Progenitor cell of endocrine pancreas (in vitro differentiated cells): ENCODE measurements at places on chromosomes 5 and 9.
A peak's percentile ranks its signal among the peaks of the same experiment; 100 is the strongest.

- no peak for DNase-seq
Measured at GRCh38 chr5:164184158-164184557, 678.7 kb downstream of the MAT2B start.

- DNase-seq: no peak
Measured at GRCh38 chr5:78362220-78362619, 1.8 kb downstream of the SCAMP1 start.

DNA sequence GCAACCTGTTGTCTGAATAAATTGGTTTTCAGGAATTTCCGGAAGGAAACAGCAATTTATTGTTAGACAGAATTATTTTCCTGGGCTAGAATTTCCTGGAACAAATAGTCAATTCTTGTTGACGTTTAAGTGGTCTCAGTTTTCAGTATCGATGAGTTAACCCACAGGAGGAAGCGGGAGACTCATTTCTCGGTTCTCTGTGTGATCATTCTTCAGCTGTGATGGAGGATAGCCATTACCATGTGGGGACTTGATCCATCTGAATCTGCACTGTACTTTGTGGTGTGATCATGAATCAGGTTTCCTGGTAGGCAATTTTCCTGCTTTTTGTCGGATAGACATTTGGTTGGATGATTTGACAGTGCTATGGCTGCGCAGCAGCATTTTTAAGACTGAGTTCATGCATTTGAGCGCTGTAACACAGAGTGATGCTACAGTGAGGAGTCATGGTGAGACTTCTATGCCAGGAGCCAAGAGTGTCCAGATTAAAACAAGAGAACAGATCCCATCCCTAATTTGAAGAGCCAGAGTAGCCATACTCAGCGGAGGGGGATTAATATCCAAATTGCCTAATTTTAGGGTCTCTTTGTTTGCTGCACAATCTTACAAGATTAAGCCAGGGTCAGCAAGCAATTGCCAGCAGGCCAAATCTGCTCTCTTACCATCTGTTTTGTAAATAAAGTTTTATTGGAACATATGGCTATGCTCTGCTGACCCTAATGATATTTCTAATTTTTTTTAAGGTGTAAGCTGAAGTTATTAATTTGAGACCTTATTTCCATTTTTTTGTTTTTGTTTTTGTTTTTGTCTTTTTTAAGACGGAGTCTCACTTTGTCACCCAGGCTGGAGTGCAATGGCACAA lies 355.9 kb downstream of the RAB3C start:
- no peak for DNase-seq

- no peak for DNase-seq
Measured at GRCh38 chr9:104350541-104350940, 153.5 kb upstream of the OR13F1 start.

DNA sequence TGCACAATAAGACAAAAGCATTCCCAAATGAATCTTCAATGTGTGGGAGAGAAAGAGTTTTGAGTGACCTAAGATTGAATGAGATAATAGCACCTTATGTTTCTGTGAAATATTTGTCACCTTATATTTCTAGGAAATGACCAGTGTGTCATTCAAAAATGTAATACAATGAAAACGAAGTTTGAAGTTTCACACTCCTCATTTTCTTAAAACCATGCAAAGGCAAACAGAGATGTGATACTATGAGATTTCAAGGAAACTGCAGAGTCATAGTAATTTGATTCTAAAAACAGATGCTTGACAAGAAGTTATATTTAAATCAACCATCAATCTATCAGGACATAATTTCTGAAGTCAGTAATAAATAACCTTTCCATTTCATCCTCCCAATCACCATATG lies 13.6 kb upstream of the ABCA1 start:
- no peak for DNase-seq

DNA sequence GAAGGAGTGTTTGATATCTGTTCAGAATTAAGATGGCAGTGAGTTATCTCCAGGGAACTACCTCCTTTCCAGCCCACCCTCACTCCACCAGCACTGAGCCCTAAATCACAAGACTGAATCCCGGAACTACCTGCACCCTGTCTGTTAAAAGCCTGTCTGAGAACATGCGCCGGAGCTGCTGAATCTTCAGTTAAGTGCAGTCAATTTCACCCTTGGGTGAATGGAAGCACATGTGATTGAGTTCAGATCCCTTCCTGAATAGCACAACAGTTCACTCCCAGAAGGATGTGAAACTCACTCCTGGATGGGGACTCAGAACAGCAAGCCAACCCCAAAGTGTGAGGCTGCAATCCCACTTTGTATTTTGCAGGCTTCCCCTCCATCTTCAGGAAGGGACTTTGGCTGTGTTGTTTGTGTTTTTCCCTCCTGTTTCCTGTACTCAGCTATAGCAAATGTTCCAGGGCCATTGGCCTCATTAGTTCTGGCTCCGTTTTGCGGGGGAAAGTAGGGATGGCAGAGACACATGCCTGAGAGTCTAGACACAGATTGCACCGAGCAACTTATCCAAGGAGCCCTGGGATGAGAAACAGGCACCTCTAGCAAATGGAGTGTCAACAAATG lies 43.4 kb downstream of the DPYSL3 start:
- DNase-seq: no peak

DNA sequence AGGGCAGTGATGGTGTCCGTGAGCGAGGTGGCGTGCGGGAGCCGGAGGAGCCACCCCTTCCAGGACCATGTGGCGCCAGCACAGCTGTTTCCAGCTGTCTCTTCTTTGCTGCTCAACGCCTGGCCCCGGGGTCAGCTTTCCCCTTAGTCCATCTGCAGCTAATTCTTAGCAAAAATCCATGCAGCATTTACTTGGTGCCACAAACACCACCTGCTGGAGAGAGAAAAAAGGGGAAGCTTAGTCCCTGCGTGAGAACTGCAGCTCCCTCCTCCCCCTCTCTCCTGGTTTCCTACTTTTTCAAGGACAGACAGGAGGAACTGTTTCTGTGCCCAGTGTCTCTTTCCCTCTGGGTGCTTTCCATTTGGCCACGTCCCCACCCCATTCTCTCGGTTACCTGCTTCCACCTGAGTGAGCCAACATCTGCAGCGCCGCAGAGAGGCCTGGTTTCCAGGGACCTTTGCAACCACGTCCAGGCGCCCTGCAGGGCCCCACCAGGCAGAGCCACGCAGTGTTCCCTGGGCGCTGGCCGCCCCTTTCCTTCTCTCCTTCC lies 3.4 kb downstream of the SLC6A19 start:
- DNase-seq: no peak

- DNase-seq: no peak
Measured at GRCh38 chr9:134887686-134888602, 7.3 kb downstream of the FCN2 start.

DNA sequence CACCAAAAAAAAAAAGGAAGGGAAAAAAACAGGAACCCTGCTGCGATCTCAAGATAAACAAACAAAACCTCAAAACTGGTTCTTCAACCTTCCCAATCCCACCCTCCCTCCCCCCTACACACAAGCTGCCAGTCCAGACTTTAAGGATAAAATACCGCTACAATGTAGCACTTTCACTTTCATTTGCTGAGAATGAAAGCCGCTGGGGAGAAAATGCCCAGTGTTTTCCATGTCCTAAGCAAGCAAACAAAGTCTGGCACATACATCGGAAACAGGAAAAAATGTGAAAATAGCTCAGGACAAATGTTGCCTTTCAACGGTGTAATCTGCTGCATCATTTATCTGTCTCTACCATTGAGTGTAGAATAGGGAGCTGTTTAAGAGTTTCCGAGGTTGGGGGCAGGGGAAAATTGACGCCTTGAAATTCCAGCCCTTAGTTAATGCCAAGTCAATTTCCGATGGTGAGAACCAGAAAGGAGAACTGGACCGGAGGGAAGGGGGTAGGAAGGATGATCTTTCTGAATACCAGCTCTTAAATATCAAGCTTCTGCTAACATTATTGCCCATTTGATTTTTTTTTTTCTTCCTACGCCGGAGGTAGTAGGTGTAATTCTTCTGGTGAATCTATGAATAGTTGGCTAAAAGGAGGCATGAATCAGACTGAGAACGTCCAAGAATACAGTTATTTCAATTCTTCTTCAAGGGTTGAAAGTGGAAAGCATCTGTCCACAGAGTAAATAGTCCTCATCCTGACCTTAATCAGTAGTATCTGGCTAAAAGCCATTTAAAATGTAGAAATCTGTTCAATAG lies 1.2 kb upstream of the ADAMTS6 start:
- DNase-seq: no peak

- DNase-seq: no peak
Measured at GRCh38 chr9:123356851-123357742, 1.1 kb downstream of the CRB2 start.

GRCh38 chr9:86355814-86356213 lies 1.6 kb upstream of the TUT7 start:
- no peak for DNase-seq

DNA sequence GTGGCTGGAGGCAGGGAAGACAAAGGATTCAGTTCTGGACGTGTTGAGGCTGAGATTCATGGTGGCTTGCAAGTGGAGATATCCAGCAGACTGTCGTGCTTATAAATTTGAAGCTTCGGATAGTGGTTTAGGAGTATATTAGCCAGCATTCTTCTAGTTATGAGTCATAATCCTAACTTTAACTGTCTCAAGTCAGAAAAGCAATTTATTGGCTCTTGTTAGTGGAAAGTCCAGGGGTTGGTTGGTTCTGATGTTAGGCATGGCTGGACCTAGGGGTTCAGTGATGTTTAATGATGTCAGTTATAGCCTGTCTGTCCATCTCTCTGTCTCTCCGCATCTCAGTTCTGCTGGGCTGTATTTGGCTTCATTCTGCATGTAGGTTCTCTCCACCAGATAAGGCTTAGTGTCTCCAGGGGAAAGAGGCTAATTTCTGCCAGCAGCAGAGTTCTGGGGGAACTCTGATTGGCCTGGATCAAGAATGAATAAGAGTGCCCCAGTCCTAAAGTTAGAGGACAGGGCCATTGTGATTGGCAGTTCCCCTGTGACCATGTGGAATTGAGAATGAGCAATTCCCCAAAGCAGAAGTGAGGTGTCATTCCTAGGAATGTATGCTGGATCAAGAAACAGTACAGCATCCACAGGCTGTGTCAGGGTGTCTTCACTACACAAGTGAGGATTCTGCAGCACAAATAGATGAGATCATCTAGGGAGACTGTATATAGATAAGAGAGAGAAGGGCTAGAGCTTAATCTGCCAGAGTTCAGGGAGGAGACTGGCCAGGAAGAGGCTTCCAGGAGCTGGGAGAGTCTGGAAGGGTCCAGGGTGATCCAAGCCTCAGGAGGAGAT lies 72.9 kb upstream of the SHB start:
- no peak for DNase-seq

GRCh38 chr5:111961862-111962261 lies 204.9 kb upstream of the NREP start:
- DNase-seq: no peak

DNA sequence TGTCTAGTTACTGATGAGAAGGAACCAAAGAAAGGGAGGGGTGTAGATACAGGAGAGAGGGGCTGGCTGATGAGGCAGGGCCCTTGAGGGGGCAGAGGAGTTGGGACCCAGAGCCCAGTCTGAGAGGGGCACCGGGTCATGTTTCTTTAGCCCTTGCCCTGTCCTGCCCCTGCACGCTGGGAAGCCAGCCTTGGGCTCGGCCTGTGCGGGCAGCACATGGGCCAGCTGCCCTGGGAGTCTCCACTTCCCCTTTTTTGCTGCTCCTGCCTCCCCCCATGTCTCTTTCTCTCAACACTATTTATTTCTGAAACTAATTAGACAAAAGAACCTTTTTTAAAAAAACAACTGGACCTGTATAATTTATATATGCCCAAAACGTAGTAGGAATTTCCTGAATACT lies 20.5 kb downstream of the MVB12B start:
- no peak for DNase-seq

DNA sequence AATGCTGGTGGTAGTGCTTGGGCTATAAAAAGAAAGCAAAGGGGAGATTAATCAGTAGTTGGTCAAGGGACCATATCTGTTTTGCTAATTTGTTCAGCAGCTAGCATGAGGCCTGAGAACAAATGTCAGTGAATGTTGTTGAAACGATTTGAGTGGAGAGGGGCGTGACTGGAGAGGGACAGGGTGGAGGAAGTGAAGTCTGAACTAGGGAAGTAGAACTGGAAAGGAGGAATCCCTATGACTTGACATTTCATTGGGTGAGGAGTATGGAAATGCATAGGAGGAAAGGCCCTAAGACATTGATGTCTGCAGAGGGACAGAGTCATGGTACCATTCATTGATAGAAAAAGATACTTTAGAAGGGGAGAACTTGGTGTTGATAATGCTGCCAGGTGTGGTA lies 19.7 kb downstream of the TLE4 start:
- DNase-seq: no peak

- DNase-seq: peak; percentile 69
Measured at GRCh38 chr5:122076669-122077365, 1.2 kb downstream of the LOX start.

GRCh38 chr9:76730801-76731200 lies 33.4 kb upstream of the PCA3 start:
- no peak for DNase-seq

- DNase-seq: no peak
Measured at GRCh38 chr9:96021551-96022444, 146.3 kb downstream of the ERCC6L2 start.

GRCh38 chr5:33582417-33582816 lies 141.7 kb downstream of the TARS1 start:
- DNase-seq: no peak

- no peak for DNase-seq
Measured at GRCh38 chr5:102986074-102986473, 133.9 kb downstream of the GIN1 start.

GRCh38 chr9:69986970-69987369 lies 56.7 kb upstream of the MAMDC2 start:
- DNase-seq: no peak

DNA sequence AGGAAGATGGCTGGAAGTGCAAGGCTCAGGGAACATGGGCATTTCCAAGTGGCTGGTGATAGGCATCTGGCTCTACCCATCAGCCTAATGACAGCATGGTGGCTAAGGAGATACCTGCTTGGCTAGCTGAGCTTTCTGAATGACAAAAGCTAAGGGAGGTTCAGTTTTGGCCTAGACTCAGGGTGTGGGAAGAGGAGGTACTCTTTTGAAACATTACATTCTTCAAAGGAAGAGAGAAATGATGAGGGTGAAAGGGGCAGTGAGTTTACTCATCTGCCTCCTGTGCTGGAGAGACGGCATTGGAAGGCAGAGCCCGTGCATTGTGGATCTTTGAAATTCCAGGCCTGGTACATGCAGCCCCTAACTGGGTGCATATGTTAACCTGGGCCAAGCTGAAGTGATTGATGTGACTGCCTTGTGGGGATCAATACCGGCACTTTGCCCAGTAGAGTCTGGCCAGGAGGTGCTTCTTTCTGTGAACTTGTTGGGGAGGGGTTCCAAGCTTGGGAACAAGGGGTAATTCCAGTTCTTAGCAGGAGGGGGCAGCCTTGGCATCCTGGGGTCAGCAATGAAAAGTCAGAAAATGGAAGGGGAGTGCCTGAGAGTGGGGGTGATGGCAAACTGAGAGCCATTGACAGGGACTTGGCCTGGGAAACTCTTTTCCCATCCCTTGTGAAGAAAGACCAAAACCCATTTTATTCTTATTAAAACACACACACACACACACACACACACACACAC lies 108.6 kb downstream of the ACER2 start:
- DNase-seq: no peak
